Myometrial cell (primary cell): ENCODE measurements at places on chromosomes 2 and 18. TPM values are rescaled to one million over a fixed set of nuclear protein-coding genes. Genes with fewer than 3 reads are reported as not detected.

The CLEC4F gene
- not detected in 2 replicates for total RNA-seq

The ANKRD30B gene
- not detected in 2 replicates for total RNA-seq

The LONRF2 gene
- total RNA-seq: 0.29 and 0.53 TPM in 2 replicates

The ADI1 gene
- total RNA-seq: 63.4 and 81.9 TPM in 2 replicates

The CFAP65 gene
- total RNA-seq: not detected in 2 replicates

The CD207 gene
- not detected in 2 replicates for total RNA-seq

The ANO7 gene
- total RNA-seq: 0.29 TPM in 1 of 2 replicates, not detected in the other

The POTEI gene
- not detected in 2 replicates for total RNA-seq

The TLX2 gene
- total RNA-seq: not detected in 2 replicates
